ENCODE measurements at places on chromosomes 7 and 10.

GRCh38 chr7:55299273-55299967 lies 65.7 kb upstream of the LANCL2 start:
- no peak for DNase-seq

GRCh38 chr10:14536241-14537213 lies 205.8 kb upstream of the FRMD4A start:
- DNase-seq, result peak; percentile 95

DNA sequence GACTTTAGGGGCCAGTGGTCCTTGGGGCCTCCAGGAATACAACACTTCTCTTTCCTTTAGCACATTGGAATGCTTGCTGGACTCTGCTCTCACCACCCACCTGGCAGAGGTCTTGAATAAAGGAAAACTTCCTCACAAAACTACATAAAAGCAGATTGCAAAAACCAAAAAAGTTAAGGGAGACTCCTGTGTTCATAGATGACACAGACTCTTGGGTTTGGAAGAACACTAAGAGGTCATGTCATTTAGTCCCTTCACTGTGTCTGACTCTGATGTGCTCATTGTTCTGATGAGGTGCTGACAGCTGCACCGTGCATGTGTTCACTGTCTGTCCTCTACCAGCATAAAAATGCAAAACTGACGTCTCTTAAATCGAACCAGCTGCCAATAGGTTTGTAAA lies 11.4 kb downstream of the BLNK start:
- no peak for DNase-seq

- DNase-seq, result no peak
These were observed 7.2 kb upstream of the SRI start for GRCh38 chr7:88226886-88227516.

DNA sequence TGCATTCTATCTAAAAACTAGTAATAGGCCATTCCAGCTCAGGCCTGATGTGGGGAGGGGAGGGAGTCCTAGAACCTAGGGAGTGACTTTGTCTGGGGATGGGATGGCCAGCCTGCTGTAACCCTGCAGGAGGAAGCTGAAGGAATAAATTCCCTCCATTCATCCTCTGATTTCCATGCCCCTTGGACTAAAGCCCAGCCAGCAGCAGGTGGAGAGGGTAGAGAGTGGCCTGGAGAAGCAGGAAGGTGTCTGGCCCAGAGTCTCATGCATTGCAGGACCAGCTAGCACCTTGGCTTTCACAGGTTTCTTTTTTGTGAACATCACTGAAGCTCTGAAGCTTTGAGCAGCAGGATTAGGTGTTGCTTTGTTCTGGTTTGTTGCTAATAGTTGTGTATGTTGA lies 32.8 kb upstream of the CDH23 start:
- DNase-seq, result no peak

- no peak for DNase-seq
These were observed 26.4 kb upstream of the SRGN start for GRCh38 chr10:69061305-69062161.

DNA sequence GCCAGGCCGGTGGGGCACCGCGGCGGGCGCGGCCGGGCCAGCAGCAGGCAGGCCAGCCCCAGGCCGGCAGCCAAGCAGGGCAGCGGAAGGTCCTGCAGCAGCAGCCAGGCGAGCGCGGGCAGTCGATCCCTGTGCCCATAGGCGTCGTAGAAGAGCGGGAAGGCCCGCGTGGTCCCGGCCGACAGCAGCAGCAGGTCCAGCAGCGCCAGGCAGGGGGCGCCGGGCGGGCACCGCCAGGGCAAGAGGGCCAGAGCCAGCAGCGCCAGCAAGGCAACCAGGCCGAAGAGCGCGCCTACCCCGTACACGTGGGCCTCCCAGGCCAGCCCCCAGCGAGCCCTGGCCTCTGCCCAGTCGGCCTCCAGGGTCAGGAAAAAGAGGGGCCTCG lies 8.4 kb upstream of the RBM28 start:
- DNase-seq, result peak; percentile 96

- no peak for DNase-seq
These were observed 275.1 kb upstream of the NRP1 start for GRCh38 chr10:33609546-33609945.

DNA sequence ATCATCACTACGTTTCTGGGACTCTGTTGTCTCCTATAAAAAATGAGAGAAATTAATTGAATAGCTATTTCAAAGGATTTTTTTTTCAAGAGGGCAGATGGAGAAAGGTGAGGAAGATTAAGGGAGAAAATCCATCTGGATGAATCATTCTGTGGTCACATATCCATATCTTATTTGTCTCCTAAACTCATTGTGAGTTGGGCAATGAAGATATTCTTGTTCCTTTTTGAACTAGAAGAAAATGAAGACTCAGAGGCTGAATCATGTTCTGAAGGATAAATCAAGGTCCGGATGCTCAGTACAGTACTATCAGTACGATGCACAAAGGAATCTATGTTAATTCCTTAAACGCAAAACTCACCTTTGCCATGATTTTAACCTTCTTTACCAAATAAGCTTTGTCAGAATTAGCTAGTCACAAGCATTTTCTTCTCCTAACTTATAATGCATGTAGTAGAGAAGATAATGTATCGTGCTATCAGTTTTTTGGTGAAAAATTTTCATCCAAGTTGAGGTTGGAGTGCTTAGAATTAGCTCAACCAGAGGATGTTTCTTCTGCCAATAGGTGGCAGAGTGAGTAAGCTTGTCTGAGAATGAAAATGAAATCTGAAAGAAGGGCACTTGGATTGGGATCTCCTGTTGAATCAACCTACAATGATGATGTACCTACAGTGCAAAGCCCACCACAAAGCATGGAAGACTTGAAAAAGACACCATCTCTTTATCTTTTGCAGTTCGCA lies 446.9 kb downstream of the KIF20B start:
- no peak for DNase-seq

GRCh38 chr7:133797818-133798520 lies 329.2 kb upstream of the LRGUK start:
- no peak for DNase-seq

DNA sequence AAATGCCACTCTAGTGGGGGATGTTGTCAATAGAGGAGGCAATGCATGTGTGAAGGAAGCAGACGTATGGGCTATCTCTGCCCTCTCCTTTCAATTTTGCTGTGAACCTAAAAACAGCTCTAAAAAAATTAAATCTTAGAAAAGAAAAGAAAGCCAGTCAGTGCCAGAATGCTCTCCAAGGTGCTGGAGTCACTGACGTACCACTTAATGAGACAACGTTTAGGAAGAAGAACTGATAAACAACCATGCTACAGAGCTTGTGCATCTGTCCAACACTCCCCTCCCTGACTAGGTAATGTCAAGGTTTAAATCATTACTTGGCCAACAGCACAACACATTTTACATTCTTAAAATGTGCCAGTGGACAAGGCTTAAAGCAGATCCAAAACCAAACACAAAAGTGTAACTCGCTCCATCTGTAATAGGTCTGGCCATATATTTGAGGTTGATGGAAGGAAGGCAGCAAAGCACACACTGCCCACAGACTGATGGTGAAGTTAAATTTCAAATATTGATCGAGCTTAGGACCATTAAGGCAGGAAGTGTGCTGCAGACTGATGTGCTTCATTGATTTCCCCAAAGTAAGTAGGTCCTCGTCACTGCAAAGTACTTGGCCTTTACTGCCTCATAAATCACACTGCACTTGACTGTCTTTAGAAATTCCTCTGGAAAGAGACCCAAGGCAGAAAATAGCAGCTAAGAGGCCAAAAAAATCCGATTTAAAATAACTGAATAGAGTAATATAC lies 15.5 kb downstream of the ARMH3 start:
- DNase-seq, result no peak

GRCh38 chr10:118868589-118868988 lies 113.8 kb upstream of the CACUL1 start:
- DNase-seq, result no peak

DNA sequence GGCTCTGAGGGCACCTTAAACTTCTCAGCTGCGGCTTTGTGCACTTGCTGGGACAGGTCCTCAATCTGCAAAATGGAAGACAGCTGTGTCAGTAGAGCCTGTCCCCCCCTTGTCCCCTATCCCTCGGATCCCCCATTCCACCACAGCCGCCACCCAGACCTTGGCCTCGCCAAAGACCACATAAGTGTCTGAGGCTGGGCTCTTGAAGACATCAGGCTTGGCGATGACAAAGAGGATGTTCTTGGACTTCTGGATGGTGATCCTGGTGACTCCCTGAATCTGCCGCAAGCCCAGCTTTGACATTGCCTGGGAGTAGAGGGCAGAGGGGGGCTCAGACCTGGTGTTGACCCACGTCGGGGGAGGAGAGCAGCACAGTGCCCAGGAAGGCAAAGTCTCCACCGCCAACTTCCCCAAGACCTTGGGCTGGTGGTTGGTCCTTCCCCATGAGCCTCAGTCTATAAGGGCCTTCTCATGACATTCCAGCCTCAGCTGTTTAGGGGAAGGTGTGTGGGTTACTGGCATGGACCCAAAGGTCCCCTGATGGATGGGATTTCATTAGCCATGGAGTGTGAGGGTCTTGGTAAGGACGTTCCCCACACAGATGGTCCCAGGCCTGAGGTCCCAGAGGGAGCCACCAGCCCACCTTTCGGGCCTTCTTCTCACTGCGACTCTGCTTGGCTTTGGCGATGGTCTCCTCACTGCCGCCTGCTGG lies 7.7 kb downstream of the NACAD start:
- no peak for DNase-seq

DNA sequence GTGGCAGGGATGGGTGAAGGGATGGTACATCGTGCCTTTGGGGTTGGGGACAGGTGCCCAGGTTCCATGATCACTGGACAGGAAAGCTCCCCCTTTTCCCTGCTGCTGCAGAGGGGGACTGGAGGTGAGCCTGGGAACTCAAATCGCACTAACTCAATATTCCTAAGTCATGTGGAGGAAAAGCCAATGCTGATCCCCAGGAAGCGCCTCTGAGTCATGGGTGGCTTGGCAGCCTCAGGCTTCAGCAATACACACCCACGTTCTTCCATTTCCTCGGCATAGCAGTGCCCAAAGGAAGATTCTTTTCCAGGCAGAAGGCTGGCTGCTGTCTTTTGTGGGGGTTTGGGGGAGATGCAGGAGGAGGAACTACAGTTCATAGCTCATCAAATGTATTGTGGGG lies 165.8 kb downstream of the CCDC3 start:
- no peak for DNase-seq

DNA sequence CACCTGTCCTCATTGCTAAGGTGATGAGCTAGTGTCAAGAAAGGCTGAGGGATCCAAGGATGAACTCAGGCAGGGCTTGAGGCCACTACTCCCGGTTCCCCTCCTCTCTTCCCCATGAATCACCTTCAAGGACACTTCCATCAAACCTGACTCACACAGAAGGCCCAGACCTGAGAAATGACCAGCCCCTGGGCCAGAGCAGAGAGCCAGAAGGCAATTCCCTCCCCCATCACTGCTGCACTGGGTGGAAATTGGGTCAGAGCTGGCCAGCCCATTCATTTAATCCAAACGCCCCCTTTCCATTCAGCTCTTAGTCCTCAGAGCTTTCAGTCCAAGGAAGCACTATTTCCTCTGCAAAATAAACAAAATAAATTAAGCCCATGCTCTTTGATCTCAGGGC lies 182.0 kb downstream of the KCNMA1 start:
- no peak for DNase-seq

DNA sequence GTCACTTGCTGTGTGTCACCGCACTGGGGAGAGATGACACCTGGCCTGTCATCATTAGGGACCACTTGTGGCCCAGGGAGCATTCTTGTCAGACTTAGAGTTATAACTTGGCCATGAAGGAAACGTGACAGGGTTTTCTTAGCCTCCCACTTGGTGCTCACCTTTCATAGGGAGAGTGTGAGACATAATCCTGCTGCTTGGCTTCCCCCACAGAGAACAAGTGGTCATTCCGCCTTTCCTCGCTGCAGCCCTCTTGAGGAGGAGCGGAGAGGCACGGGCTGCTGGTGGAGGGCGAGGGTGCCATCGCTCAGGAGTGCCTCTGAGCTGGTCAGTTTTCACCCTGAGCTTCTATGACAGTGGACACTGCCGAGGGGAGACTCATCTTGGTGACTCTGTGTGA lies 125.0 kb upstream of the GJD4 start:
- DNase-seq, result peak; percentile 82

- DNase-seq, result no peak
These were observed 4.6 kb downstream of the TMEM140 start for GRCh38 chr7:135152442-135152841.

- DNase-seq, result no peak
These were observed 43.4 kb downstream of the EBLN1 start for GRCh38 chr10:22174442-22174841.

DNA sequence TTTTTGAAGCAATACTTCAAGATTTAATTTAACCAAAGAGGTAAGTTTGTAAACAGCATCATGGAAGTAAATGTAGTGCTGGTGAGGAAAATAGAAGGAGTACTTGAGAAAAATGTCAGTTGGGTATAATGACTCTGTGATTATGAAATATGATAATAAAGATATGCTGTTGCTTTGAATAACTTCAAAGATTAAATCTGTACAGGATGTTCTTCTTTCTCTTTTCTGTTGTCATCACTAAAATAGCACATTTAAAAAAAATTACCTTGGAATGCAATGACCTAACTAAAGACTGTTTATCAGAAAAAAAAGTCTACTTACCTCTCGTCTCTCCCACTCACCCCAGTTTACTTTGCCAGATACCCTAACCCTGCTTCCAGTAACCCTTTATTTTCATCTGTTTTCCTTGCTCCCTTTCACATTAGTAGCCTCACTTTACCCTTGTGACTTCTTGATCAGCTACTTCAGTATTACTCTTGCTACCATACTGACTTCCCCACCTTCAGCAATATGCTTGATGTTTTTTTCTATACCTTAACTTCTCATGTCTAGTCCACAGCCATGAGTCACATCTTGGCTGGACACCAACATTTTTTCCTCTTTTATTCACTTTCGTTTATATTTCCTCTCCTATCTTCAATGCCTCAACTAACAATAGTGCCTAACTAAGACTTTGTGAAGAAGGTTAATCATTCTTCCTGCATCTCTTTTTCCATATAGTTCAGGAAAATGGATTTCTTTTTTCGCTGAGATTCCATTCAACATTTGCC lies 29.7 kb upstream of the TAS2R16 start:
- DNase-seq, result no peak

Measured in endodermal cell (in vitro differentiated cells).